ENCODE measurements at places on chromosomes 3 and 15.

DNA sequence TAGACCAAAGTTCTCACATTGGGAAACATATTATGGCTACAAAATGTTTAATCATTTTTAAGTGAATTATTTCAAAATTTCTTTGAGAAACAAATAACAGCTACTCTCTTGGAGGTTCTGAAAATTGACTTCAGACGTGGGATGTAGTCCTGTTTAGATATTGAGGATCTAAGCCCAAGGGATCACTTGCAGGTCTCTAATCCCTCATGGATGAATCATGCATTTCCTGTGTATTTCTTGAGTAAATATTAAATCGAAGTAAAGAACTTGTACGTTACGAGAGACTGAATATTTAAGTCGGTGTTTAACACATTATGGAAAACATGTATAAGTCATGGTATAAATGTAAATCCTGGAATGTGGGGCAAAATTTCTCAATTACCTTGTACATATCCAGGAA, 119.8 kb downstream of the EPHA3 start:
- no peak for DNase-seq

DNA sequence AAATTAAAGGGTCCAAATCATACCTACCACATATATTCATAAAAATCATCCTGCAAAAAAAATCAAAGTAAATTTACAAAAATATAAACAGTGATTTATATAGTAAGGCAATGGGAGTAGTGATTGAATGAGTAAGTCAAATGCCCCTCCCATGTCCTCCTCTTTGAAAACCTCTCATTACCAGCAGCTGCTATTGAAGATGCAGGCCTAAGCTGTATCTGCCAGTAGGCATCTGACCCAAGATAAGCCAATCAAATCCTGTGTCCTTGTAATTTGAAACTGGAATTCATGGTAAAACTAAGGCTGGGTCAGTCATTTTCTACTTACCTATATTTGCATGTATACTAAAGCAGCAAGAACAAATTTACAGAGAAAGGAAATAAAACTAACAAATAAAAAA, 60.4 kb upstream of the POU1F1 start:
- DNase-seq, result no peak

GRCh38 chr15:83769411-83769999, 115.6 kb downstream of the ADAMTSL3 start:
- no peak for DNase-seq

DNA sequence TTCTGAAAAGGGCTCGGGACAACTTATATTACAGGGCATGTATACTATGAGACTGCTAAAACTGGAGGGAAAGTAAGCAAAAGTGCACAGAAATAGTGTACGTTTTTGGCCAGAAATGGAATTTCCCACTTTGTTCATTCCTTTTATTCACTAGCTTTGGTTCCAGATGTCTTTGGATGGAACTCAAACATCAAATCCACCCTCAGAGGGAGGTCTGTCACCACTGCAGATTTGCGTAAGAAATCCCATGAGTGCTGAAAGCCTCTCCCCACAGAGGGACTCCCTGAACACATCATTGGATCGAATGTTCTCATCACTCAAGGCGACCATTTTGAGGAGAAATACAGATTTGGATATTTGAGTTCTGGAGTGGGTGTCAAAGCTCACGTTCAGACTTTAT, 71.6 kb downstream of the FEM1B start:
- no peak for DNase-seq
